ENCODE measurements at places on chromosomes 4 and X. TPM values are rescaled to one million over a fixed set of nuclear protein-coding genes. Genes with fewer than 3 reads are reported as not detected.

S100G gene
- polyA plus RNA-seq: not detected

TGIF2LX gene
- not detected for polyA plus RNA-seq

FAM184B gene
- polyA plus RNA-seq: not detected

NHS gene
- polyA plus RNA-seq: not detected

MGAT4D gene
- polyA plus RNA-seq: not detected

DAPP1 gene
- 3.4 TPM for polyA plus RNA-seq

SHROOM4 gene
- not detected for polyA plus RNA-seq

HS3ST1 gene
- not detected for polyA plus RNA-seq

FBXL5 gene
- 28.9 TPM for polyA plus RNA-seq

DNA sequence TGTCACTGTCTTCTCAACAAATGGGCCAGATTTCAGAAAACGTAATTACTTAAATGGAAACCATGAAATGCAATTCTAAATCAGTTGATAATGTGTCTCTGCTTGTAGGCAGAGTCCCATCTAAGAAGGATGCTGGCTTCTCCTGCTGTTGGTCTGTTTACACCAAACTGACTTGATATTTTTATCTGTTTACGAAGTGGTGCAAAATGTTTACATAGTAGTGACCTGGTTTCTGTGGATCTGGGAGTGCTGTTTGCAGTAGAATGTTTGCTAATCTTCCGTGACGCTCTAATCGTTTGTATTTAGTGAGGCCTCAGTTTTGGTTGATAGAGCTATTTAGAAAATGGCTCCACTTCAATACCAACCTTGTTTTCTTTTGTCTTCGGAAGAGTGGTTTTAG, 213.5 kb downstream of the VEGFC start:
- no peak for DNase-seq

DNA sequence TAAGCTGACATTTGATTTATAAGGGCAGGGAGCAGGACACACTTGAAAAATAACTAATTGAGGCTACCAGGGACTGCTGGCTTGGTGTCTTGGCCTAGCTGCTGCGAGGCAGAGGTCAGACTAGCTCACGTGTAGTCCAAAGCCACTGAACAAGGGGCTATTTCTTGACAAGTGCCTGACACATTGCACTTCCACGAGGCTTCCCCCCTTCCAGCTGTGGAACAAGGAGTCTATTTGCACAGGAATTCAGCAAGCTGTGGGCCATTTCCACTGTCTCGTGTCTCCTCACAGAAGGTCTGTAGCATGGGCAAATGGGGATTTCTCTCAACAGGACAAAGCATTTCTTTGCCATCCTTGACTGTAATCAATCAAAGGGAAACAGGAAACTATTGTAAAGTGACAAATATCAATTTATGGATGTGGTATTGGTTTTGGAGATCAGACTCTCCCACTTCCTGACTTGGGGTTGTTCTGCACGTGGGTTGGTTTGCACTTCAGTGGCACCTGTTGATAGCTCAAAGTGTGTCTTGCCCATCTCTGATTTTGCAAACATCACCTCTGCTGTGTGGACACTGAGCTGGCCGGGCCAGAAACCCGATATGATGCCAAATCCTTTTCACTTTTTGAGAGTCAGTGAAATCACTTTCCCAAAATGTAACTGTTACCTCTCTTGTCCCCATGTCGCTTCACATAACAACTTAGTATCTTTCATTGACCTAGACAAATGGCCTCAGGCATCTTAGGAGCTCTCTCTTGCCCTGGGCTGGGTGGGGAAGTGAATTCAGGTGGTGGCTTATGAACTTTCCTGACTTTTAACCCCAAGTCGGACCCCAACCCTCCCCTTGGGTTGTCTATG, 107.4 kb upstream of the MAMLD1 start:
- DNase-seq: no peak

- DNase-seq: no peak
Observed at GRCh38 chr4:182886205-182886604, 31.0 kb downstream of the DCTD start.

DNA sequence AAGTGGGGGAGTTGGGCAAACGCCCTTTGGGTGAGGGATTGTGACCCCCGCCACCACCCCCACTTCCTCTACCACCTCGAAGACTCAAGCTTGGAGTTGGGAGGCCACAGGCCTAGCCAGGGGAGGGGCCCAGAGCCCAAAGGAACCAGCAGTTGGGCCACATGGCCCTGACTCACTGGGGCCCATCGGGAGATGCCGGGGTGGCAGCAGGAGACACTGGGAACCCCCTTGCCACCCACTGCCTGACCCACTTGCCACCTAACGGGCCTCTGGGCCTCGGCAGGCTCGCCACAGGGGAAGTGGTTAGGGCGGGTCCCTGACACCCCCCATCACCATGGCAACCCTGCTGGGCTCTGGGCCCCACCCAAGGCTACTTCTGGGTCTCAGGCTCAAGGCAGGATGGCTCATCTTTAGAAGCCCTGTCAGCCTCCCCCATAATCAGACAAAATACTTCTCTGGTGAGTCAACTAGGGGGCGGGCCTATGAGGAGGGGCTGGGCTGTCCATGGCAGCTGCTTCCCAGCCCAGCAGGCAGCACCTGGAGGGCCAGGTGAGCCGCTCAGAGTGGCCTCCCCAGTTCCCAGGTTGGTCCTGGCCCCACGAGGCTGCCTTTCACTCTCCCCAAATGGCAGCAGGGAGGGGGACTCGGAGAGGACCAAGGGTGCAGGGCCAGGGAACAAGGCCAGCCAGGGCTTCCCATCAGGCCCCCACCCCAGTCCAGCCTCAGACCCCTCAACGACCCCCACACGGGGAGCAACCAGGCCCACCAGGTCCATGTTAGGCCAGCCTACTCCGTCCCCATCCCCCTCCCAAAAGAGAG, 5.6 kb downstream of the FLNA start:
- peak; percentile 86 for DNase-seq

DNA sequence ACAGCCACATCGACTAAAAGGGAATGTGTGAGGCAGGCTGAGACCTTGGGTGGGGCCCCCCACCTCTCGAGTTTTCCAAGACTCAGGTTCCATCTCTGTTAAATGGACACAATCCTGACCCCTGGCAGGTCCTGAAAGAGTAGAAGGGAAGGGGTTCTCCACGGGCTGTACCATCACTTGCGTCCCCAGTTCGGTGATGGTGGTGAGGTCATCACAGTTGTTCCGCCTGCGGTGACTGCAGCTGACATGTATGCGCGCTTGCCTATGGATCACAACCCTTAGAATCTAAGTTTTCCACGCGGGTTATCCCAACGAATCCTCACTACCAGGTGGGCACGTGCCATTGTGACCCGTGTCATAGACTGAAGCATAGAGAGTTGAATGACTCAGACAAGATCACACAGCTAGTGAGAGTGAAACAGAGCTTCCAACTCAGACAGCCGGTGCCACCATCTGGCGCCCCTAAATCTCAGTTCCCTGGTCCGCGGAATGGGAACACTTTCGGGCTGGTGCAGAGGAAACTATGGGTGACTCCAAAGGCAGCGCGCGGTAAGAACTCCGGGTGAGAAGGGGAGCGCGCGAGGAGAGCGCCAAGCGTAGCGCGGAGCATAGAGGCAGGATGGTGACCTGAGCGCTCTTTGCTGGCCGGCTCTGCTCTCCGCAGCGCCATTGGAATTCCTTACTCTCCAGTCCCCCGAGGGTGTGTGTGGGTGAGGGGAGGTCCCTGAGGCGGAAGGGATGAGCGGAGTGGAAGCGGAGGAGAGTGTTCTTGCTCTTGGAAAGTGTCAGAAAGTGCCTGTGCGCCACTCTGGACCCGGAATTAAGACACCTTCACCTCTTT, 10.5 kb downstream of the MSX1 start:
- DNase-seq: no peak

DNA sequence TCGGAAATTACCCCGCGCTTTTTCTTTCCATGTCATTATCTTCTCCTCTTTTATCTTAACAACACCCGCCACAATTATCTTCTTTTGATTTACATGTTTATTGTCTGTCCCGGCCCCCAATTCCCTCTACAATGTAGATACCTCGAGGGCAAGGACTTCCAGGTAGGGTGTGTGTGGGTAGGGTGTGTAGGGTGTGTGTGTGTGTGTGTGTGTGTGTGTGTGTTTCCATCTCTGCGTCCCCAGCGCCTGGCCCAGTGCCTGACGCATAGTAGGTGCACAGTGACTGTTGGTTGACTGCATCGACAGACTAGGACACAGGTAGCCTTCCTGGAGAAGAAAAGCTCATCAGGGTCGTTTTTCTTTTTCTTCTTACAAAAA, 103.1 kb downstream of the UCHL1 start:
- DNase-seq: no peak

GRCh38 chr4:3283916-3284315, 8.9 kb upstream of the RGS12 start:
- DNase-seq: no peak

DNA sequence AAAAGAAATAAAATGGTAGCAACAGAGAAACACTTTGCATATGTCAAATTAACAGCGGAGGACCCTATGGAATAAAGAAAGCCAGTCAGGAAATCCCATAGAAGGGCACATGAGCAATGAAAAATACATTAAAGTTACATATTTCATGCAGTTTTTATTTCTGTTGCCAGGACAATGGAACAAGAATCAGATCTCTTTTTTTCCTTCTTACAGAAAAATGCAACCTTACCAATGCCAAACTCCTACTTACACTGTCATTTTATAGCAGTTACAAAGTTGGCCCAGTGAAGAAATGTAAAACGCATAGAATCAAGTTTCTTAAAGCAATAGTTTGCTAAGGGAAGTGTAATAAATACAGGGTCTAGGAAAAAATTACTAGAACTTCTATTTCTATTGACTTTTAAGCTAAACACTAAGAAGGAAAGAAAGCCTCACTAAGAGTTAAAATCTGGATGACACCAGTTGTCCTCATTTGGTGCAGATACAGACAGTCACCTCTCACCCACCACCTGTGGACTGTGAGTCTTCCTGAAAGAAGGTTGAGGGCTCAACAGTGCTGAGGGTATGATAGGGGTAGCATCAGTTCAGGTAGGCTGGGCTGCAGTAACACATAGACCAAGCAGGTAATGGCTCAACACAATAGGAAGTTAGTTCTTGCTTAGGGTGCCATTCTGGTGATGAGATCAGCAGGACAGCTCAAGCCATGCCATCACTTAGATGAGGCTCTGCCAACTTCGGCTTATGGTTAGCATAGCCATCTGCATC, 224.6 kb downstream of the ANAPC10 start:
- no peak for DNase-seq

GRCh38 chr4:68070302-68070701, 59.4 kb downstream of the TMPRSS11F start:
- DNase-seq: no peak

DNA sequence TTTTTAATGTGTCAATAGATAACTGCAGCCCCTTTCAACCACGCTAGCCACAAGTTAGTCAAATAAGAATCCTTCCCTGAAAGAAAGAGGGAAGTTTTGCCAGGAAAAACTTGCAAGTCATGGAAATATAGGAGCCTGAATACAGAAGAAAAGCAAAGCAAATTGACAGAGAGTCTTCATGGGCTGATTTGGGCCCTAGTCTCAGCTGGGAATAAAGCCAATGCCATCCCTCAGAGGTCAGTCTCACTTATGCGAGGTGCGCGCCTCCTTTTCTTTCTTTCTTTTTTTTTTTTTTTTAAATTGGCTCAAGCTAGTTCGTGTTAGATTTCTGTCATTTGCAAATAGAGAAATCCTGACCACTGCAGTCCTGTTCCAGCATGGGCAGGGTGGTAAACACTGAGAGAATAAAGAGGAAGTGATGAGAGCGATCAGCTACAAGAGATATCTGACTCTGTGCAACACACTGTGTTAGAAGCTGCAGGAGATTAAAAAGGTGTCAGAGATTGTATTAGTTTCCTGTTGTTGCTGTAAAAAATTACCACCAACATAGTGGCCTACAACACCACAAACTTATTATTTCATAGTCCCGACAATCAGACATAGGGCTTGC, 299.7 kb downstream of the LDB2 start:
- DNase-seq: no peak

- DNase-seq: no peak
Observed at GRCh38 chr4:61520681-61521160, 320.6 kb downstream of the ADGRL3 start.

- no peak for DNase-seq
Observed at GRCh38 chr4:175827516-175827915, 15.5 kb upstream of the GPM6A start.

GRCh38 chr4:168325591-168325990, 7.0 kb upstream of the DDX60 start:
- DNase-seq: no peak

Data from K562 (cell line).